RCC 7860 (cell line): ENCODE measurements at places on chromosomes 6 and 20.

DNA sequence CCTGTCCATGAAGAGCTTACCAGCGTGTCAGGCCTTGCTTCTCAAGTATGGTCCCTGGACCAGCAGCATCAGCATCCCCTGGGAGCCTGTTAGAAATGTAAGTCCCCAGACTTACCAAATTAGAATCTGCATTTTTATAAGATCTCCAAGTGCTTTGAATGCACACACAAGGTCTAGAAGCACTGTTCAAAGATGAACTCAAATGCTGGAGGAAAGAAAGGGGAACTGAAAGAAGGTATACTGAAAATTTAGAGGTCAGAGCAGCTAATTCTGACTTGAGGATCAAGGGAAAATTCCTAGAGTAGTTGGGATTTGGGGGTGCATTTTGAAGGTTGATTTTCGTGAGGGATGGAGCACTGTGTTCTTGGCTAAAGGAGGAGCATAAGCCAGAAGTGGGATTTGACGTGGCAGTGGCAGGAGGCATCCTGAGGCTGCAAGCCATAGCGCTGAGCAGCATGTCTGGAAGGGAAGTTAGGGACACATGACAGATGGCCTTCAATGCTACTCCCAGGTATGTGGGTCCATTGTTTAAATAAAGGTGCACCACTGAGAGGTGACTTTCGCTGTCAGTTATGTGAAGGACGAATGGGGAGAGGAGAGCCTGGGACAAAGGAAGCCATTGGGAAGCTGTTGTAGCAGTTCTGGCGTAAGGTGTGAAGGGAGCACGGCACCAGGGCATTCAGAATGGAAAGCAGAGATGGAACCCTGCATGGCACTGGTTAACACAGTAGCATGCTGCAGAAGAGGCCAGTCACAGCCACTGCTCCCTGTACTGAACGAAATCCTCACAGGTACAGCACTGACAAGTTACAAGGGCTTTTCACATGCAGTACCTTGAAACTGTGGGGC is 36.2 kb downstream of the ARMC2 start:
- no peak for DNase-seq

GRCh38 chr20:1336699-1337367 is 7.9 kb upstream of the SDCBP2 start:
- DNase-seq: no peak

DNA sequence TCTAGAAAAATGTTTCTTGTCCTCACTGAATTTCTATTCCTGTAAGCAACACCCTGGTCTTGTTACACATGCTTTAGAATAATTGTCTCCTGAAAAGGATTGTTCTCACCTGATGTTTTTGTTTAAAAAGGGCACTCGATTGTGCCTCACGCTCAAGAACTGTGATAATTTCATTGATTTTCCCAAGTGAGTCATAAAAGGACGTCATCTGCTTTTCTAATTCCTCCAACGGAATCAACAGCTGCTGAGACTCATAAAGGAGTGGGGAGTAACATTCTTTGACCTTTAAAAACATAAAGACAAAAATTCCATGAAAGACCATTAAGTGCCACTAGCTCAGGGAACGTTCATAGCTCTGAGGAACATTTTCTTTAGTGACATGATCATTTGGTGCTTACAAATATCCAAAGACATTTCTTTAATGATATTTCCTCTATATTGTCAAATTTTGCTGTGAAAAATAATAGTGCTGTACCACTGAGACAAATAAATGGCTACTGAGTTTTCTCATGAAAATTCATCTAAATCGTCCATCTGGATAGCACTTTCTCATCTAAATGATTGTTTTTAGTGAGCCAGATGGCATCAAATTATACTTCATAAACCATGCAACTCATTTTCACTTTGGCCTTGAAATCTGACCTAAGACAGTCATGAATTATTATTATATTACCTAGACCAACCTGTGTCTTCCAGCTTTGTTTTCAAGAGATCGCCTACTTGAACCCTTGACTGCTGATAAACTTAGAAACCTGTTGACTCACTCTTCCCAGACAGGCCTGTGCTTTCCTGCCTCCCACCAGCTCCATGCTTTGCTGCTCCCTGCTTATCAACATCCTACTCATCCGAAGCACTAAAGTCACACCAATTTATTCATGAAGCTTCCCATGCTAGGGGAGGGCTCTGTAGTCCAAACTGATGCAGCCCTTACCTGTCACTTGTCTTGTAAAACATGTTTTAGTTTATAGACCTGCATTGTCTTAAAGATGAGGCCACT is 178.2 kb downstream of the SYNE1 start:
- peak; percentile 12 for DNase-seq

GRCh38 chr6:43013097-43013842 is 476 bp downstream of the MEA1 start:
- DNase-seq: no peak

DNA sequence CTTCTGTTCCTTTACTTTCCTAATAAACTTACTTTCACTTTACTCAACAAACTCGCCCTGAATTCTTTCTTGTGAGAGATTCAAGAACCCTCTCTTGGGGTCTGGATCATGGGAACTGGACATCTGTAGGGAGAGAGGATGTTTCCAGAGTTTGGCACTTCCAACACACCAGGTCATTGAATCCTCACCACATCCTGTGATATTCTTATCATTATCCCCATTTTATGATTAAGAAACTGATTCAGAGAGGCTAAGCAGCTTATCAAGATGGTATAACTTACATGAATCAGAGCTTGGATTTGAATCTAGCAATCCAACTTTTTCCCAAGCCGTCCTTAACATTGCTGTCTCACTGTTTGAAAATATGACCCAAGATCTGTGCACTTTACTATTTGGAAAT is 15.5 kb downstream of the PPIL6 start:
- peak; percentile 74 for DNase-seq

GRCh38 chr6:1600764-1601157 is 9.0 kb upstream of the FOXC1 start:
- no peak for DNase-seq

- DNase-seq: no peak
Observed at GRCh38 chr6:157527471-157527907, 146.5 kb downstream of the ZDHHC14 start.

- DNase-seq: no peak
Observed at GRCh38 chr6:39430871-39431523, 108.5 kb upstream of the KCNK16 start.

- DNase-seq: no peak
Observed at GRCh38 chr6:125970760-125971159, 14.2 kb downstream of the HINT3 start.

- no peak for DNase-seq
Observed at GRCh38 chr20:62437496-62437895, 10.2 kb upstream of the RBBP8NL start.

DNA sequence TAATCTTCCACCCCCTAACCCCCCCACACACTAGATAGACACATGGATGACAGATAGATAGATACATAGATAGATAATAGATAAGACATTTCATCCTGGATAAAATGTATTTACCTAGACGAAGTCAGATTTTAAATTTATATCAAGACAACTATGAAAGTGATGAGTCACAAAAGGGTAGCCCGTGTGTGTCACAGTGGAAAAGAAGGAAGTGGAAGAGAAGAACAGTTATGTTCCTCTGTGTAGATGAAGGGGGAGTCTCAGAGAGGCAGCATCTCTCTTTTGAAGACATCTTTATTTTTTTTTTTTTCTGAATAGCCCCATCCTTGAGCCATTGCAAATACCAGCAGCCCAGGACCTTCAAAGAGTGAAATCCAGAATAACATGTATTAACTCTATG is 121.7 kb upstream of the VGLL2 start:
- no peak for DNase-seq

GRCh38 chr6:39088331-39088730 is 26.7 kb downstream of the SAYSD1 start:
- DNase-seq: no peak

DNA sequence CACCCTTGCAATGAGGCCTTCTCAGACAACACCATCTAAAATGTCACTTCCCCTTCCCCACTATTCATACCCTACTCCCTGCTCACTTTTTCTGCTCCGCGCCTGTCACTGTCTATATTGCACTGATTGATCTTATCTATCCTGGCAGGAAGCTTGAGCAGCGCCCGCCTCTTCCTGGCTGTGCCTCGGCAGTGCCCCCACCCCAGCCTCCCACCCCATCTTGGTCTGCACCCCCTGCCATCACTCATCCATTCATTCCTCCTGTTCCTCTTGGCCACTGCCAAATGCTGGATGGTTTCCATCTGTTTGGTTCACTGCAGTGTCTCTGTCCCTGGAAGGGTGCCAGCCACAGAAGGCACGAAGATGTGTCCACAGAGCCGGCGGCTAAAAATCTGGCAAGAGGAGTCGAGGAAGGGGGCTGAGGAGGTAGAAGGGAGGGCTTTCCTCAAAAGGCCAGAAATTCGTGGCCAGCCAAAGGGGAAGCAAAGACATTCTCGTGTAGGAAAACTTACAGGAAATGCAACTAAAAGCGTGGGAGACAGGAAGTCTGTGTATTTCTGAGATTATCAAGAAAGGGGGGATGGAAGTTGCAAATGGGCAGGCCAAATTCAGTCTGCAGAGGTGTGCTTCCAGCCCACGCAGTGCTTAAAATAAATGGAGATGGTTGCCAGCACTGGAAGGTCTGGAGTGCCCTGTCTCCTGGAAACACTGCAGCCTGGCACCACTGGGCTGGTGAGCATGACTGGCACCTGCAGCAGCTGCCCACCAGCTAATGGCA is 27.6 kb downstream of the SYNJ2 start:
- no peak for DNase-seq

GRCh38 chr20:32577023-32577422 is 8.1 kb downstream of the NOL4L start:
- no peak for DNase-seq

DNA sequence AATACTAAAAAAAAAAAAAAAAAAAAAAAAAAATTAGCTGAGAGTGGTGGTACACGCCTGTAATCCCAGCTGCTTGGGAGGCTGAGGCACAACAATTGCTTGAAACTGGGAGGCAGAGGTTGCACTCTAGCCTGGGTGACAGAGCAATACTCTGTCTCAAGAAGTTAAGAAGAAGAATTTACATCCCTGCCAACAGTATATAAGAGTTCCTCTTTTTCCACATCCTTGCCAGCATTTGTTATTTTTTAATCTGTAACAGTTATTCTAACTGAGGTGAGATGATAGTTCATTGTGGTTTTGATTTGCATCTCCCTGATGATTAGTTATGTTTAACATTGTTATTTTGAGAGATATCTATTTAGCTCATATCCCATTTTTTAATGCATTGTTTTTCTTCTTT is 20.3 kb upstream of the DYNLRB1 start:
- DNase-seq: no peak

DNA sequence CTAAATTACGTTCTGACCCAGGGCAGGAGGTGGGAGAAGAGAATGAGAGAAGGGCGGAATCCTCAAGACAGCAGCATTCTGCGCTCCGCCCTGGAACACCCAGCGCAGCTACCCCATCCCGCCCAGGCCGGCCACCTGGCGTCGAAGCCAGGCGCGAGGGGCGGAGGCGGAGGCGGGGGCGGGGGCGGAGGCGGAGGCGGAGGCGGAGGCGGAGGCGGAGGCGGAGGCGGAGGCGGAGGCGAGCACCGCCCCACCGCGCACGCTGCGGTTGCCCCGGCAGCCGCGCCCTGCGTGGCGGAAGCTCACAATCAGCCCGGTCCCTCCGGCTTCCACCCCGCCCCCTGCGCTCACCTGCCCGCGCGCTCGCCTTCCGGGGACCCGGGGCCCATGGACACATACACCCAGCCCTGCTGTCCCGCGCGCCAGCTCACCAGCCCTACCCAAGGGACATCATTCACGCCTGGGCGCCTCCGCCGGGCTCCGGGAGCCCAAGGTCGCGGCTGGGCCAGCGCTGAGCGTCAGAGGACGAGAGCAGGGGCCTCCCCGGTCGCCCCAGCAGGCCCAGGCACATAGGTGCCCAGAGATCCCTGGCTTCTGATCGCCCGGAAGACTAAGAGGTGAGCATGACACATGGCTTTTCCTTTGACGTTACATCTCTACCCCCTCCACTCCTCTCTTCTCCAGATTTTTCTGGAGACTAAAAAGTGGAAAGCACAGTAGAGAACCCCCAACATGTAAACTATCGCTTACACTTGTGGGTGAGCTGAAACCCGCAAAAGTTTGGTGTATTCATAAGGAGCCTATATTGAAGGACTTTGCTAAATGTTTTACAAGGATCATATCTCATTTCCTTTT is at the start of gene ANKEF1:
ANKEF1 (plus strand) TSS at position 271 of the 855 bp plus-strand sequence. CDS start 3,315 bp downstream, outside the sequence.
- peak; percentile 27 for DNase-seq

DNA sequence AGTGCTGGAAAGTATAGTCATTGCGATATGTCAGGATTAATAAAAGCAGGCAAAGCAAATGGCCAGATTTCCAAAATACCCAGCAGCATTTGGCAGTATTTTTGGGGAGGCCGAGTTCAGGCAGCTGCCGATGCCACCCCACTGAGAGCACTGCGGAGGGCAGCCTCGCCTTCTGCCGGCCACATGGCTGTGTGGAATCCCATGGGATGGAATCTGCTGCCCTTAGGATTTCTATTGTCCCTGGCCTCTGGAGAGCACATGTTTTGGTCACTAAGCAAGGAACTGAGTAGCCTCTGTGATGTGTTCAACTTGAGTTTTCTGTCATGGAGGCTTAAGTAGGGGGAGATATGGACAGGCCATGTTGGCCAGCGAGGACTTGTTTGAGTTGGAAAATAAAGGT is 123.0 kb downstream of the FARS2 start:
- no peak for DNase-seq

- DNase-seq: no peak
Observed at GRCh38 chr20:36311141-36311853, 5.2 kb downstream of the DLGAP4 start.

- DNase-seq: no peak
Observed at GRCh38 chr6:2237001-2237400, 8.4 kb downstream of the GMDS start.

DNA sequence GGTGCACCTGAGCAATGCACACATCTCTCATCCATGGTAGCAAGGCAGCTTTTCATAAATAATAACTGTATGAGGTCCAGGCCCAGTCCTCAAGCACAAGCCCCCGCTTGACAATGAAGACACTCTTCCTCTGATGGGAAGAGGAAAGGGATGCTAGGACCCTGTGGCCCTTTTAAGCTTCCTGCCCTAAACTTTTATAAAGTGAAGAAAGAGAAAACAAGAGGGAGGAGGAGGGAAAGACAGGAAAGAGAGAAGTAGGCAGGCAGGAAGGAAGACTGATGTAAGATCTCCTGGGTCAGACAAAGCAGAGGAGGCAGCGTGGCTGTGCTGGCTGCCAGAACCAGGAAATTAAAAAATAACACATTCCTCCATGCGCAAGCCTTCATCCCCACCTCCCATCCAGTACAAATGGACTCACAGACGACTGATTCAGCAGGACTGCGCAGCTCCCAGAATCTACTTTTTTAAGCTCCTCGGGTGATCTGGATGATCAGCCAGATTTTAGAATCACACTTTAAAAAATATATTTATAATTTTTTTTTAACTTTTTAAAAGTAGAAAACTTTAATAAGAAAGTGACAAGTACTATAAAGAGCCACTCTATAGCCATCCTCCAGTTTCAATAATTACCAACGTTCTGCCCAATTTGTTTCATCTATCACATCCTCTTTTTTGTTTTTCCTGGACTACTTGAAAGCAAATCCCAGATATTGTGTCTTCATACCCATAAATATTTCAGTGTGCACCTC is 16.5 kb downstream of the TNFAIP3 start:
- DNase-seq: no peak

- no peak for DNase-seq
Observed at GRCh38 chr6:84526631-84527030, 237.8 kb downstream of the TBX18 start.
